CD8-positive, alpha-beta T cell (primary cell): ENCODE measurements at places on chromosomes 6 and 20. TPM values are rescaled to one million over a fixed set of nuclear protein-coding genes. Genes with fewer than 3 reads are reported as not detected.

FAM209A gene
- total RNA-seq: 7.7 TPM

MOCS1 gene
- 0.38 TPM for total RNA-seq

NR2E1 gene
- not detected for total RNA-seq

RIPK1 gene
- total RNA-seq: 18.6 TPM

KCNK5 gene
- 1.2 TPM for total RNA-seq

C6orf47 gene
- 13.4 TPM for total RNA-seq

ETV7 gene
- not detected for total RNA-seq

TPX2 gene
- 0.62 TPM for total RNA-seq

ADGRB3 gene
- total RNA-seq: not detected

CLIC5 gene
- 4.0 TPM for total RNA-seq

CD164 gene
- 221 TPM for total RNA-seq

GLP1R gene
- total RNA-seq: not detected

STMN3 gene
- total RNA-seq: 65.9 TPM

- no peak for DNase-seq
Measured at GRCh38 chr6:3309391-3310050, 50.8 kb downstream of the PSMG4 start.

DNA sequence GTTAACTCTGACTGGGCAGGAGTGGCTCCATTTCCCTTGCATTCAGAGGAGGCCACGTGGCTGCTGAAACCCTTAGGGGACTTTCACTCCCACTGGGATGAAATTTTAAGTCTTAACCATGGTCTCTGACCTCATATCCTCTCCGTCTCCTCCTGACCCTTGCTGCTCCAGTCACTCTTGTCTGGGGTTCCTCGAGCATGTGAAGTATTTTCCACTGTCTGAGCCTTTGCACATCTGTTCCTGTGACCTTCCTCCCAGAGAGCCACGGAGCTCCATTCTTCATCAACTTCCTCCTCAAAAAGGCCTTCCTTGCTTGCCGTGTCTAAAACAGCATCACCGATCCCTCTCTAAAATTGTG, 153.0 kb upstream of the UST start:
- DNase-seq: no peak

DNA sequence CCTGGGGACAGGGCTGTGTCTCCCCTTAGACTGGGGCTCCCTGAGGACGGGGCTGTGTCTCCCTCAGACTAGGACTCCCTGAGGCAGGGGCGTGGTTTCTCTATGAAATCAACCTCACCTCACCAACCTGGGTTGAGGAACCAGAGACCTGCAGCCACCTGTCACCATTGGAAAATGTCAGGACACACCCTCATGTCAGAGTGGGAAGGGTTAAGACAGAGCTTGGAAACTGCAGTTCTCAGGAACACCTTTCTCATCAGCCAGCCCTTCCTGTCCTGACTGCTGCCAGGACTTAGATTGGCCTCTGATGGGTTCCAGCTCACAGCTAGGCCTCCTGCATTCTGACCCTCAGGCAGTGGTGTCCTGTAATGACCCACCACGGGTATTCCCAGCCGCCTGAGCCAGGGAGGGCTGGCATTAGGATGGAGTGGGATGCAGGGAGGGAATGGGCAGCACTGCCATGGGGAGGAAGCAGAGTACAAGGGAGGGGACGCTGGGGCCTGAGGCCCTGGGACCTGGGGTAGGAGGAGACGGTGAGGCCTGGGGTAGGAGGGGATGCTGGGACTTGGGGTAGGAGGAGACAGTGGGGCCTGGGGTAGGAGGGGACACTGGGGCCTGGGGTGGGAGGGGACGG, 76.3 kb downstream of the MRPL14 start:
- DNase-seq: no peak

DNA sequence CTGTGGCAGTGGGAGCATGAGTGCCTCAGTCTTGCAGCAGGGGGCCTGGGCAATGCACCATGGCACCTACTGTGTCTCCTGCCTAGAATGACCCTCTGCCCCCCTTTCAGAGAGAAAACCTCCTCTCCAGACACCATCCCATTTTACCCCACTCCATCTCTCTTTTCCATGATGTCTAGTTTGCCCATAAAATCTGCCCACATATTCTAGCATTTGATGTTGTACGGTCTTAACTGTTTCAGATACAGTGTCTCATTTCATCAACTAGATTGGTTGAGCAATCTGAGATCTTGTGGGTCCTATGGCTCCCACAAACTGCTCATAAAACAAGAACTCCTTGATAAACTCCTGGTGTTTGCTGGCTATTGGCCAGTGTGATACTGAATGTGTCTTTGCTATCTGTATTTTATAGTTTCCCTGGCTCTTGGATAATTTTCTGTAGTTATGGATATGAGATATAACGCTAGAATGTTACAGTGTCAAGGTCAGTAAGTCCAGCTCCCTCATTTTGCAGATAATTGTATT, 8.1 kb downstream of the PNPLA1 start:
- DNase-seq: no peak

DNA sequence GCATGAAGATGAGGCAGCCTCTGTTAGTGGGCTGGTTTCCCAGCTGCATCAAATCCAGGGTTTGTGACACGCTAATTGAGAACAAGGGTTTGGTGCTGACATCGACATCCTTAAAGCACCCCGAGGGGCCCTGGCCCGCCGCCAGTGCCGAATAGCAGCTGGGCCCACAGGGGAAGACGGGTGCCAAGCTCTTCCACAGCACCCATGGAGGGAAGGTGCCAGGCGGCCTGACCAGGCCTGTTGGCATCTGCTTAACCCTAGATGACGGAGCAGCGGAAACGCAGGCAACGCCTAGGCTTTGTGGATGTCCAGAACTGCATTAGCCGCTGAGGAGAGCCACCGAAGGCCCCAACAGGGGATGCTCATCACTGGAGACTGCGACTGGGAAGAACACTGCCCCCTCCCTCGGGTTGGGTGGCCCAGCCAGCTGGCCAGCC, 16.0 kb downstream of the UQCC2 start:
- DNase-seq: no peak

GRCh38 chr6:21355638-21356037, 237.9 kb upstream of the SOX4 start:
- no peak for DNase-seq

DNA sequence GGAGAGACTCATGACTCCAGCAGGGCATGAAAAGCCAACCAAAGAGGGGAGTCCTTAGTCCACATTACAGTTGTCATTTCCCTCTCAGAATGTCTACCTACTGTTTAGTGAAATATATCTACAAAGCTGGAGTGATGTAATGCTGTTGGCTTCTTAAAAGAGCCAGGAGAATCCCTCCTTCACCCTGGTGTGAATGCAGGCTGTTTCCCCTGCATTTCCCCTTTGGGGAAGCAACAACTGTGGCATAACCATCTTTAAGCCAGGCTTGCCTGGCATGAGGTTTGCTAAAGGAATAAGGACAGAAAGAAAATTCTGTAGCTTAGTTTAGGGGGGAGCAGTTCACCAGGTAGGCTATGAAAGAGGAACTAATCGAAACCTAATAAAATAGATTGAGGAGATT, 129.5 kb downstream of the CRYBG1 start:
- DNase-seq: no peak

DNA sequence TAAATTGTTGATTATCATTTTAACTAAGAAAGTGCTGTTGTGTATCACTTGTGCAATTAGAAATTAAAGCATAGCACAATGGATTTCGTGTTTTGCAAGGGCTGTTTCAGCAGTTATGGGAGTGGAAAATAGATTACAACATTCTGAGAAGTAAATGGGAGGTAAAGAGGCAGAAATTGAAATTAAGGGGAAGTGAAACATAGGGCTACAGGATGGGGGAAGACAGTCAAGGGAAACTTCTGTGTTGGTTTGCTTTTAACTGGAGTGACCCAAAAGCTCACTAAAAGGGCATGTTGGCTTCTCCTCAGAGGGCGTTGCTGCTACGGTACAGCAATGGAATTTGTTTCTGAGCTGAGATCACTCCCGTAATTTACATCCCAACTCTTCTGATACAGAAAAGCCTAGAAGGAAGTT, 147.5 kb downstream of the BCAS1 start:
- DNase-seq: no peak

- DNase-seq: no peak
Measured at GRCh38 chr6:154822947-154823558, 89.8 kb downstream of the SCAF8 start.

GRCh38 chr6:92231171-92231701, 1188.1 kb downstream of the EPHA7 start:
- DNase-seq: no peak

DNA sequence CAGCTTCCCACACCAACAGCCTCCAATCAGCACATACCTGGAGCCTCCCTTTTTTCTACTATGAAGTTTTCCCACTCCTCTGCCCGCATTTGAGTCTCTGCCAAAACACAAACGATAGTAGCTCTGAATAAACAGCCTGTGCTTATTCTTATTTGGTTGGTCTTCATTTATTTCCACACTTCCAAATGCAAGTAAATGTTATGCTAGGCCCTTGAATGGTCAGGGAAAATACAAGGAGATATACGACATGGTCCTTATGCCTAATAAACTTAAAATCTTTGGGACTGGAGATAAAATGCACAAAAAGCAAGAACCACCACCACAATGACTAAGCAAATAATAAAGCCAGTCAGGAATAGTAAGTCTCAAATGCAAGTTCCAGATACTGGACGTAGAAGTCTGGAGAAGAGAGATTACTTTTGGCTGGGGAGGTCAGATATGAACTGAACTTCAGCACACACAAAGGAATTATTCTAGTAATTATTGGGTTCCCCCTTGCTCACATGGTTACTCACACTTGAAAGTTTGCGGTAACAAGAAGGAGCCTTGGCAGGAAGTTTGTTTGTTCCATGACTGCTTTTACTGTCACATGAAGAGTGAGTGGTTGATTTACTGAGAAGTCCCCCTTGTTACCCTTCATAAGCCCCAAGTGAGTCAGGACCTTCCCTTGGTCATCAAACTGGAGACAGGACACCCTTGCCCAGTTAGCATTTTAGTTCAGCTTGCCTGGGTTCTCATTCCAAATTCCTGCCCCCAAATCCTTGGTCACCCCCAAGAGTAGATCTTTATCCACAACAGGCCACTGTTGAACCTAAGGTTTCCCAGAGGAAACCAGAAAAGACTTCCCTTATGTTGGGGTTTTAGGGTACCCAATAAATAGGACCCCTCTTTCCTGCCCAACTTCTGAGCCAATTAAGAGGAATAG, 511.2 kb upstream of the JARID2 start:
- DNase-seq: no peak

GRCh38 chr6:167759912-167760311, 66.8 kb upstream of the AFDN start:
- DNase-seq: no peak

DNA sequence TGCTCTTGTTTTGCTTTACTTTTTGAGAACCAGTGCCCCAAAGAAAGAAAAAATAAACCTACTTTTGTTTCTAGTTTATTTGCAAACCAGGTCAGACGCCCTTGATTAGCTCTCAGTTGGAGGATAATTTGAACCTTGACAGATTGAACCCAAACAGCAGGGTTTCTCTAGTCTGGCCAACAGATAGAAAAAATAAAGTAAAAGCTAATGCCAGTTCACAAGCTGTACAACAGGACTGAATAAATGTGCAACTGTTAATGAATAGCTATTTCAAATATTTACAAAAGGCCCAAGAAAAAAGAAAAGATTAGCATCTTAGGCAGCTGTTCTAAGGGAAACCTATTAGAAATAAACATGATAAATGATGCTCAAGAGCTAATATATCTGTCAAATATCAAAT, 331.8 kb downstream of the CDKAL1 start:
- no peak for DNase-seq

GRCh38 chr6:37643851-37644672, 53.6 kb downstream of the MDGA1 start:
- peak; percentile 15 for DNase-seq

DNA sequence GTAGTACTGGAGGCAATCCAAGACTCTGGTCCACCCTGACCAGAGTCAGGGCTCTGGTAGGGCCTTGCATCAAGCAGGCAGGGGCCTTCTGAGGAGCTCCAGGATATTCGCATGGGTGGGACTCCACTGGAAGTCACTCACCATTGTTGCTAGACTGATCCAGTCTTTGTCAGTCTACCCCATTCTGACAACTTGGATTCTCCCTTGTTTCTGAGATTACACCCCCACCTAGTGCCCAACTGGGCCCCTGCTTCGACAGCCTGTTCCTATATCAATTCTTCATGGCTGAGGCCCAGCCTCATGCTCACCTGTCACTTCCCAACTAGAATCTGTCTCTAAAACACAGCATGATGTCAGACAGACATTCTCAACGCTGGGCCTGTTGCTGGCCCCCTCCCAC, 5.2 kb downstream of the SLC35D3 start:
- DNase-seq: no peak

DNA sequence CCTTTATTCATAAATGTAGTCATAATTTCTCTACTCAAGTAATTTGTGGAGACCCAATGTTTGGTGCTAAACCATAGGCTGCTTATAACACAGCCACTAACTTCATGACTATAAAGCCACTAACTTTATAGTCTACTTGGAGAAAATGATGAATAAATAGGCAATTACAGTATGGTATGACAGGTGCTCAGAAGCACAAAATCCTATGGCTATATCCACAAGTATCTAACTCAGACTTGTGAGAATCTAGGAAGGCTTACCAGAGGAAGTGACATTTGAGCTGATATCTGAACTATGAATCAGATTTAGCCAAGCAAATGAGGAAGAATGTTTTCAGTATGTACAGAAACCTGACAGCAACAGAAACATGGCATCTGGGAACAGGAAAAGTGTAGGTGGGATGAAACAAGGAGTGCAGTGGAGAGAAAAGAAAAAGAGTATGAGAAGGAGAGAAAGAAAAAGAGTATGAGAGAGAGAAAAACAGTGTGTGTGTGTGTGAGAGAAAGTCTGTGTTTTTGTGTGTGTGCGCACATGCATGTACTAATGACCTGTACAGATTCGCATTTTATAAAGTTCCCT, 59.9 kb downstream of the REV3L start:
- no peak for DNase-seq

DNA sequence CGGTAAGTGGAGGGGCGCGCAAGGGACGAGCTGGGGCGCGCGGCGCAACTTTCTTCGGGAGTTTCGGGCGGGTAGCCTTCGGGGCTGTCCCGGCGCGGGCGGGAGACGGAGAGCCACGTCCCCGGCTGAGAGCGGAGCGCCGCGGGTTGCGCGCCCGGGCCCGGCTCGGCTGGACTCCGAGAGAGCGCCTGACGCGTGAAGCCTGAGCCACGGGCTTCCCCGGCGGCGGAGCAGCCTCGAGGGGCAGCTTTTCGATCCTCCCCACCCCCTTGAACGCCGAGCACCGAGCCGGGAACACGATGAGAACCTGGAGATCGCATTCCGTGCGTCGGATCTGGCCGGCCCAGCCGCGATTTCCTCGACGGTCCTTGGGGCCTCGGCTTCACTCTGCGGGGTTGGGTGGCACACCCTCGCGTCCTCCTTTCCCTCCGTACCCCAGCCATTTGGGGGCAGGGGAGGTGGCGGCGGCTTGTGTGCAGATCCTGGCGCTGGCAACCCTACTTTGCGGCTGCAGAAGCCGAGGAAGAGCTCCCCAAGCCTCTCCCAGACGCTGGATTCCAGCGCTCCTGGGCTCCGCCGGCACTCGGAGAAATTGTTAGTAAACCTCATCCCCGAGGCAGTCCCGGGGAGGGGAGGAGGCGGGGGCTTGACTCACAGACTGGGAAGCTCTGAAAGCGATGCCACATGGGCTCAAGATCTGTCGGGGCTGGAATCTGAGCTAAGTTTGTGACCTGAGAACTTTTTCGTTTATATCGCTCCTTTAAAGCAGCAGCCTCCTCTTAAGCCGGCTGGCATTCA, 572 bp downstream of the DSE start:
- DNase-seq: no peak

GRCh38 chr20:56391596-56392131, 351 bp downstream of the AURKA start:
- DNase-seq: no peak
